CD4-positive, alpha-beta T cell treated with Interleukin-6 at 100 ng/mL for 8 hours (primary cell): ENCODE measurements at places on chromosomes 7 and 10.
A peak's percentile ranks its signal among the peaks of the same experiment; 100 is the strongest.

- DNase-seq = no peak
Measured at GRCh38 chr10:113982769-113983168, 60.9 kb upstream of the ADRB1 start.

DNA sequence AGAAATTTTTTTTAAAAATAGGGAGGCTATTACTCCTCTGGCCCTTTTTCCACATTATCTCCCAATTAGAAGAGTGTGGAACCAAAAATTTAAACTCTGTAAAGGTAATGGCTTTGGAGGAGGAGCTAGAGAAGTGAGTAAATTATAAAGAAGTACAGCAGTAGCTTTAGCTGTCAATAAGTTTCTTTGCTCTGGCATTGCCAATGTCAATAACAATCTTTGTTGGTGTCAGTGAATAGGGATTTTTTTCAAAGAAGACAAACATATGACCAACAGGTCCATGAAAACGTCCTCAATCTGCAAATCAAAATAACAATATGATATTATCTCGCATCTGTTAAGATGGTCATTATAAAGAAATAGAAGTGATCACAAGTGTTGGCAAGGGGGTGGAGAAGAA is 227.1 kb upstream of the MBL2 start:
- DNase-seq = no peak

- no peak for DNase-seq
Measured at GRCh38 chr7:132077971-132078685, 498.1 kb downstream of the PLXNA4 start.

GRCh38 chr10:122126763-122127659 is 138.0 kb downstream of the TACC2 start:
- DNase-seq = no peak

DNA sequence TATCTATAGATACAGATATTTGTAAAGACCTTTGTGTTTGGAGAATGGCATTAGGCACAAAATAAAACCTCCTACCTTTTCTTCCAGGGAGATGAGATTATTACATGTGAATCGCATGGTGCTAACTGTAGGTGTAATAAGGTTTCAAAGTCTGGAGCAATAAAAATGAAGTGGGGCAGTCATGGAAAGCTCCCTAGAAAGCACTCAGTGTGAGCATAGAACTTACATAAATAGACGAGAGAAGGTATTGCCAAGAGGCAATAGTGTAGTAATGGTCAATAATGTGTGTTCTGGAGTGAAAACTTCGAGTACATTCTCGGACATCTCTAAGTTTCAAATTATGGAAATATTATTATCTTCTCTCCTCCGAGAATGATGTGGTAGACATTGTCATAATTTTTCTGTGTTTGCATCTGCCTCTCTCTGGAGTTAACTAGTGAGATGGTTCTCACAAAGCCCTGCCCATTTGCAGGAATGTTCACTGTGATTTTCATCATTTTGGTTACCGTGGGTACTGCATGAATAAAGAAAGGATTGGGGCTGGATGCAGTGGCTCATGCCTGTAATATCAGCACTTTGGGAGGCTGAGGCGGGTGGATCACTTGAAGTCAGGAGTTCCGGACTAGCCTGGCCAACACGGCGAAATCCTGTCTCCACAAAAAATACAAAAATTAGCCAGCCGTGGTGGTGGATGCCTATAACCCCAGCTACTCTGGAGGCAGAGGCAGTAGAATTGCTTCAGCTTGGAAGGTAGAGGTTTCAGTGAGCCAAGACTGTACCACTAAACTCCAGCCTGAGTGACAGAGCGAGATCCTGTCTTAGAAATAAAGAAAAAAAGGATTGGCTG is 10.6 kb downstream of the VIM start:
- no peak for DNase-seq

DNA sequence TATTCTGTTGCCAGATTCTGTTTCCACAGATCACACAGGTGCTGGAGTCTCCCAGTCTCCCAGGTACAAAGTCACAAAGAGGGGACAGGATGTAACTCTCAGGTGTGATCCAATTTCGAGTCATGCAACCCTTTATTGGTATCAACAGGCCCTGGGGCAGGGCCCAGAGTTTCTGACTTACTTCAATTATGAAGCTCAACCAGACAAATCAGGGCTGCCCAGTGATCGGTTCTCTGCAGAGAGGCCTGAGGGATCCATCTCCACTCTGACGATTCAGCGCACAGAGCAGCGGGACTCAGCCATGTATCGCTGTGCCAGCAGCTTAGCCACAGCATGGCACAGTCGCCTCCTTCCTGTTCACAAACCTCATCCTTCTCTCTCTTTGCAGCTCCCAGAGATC is 237.5 kb upstream of the PRSS1 start:
- DNase-seq = no peak

DNA sequence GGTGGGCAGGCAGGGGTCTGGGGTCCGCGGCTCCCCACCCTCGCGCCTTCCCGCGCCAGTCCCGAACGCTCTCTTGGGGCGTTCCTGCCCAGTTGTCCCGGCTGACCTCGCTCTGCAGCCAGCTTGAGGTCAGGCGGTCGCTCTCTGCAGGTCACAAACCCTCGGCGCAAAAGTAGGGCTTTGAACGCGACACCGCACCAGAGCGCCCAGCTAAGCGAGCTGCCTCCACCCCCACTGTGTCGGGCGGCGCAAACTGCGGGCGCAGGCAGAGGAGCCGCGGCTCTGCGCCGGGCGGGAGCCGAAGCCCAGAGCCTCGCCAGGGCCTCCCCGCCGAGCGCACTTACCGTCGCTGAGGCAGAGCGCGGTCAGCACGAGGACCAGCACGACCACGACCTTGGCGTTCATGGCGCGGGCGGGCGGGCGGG is 284 bp downstream of the CXCL12 start:
- DNase-seq = no peak

DNA sequence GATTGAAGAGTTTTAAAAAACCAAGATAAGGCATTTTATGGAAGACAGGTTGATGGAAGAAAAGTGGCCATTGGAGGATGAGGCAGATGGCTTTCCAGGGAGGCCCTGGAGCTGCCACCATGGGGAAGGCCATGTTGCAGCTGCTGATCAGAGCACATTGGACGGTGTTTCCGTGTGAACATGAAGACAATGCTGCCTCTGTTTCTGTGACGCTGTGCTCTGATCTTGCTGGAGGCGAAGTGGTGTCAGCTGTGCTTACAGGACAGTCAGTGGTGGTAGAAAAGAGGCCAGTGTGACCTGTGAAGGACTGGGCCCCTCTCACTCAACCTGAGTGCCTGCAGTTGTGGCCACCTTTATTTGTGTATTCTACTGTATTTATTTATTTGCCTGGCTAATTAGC is 132.9 kb downstream of the FAM204A start:
- DNase-seq = no peak

DNA sequence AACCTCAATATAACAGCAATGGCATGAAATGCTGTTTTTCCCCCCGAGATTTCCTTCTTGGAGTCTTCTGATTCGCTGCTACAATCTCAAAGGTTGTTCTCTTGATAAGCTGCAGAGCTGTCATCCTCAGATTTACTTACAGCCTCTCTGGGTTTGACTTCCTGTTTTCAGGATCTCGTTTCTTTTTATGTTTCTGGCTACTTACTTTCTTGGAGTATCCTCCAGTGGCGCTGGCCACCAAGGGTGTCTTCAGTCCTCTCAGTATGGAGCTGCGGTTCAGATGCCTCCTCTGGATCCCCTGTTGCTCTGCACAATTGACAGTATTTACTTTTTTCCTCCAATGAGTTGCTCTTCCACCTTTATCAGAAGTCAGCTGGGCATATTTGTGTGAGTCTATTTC is 152.0 kb upstream of the TMEM72 start:
- no peak for DNase-seq

DNA sequence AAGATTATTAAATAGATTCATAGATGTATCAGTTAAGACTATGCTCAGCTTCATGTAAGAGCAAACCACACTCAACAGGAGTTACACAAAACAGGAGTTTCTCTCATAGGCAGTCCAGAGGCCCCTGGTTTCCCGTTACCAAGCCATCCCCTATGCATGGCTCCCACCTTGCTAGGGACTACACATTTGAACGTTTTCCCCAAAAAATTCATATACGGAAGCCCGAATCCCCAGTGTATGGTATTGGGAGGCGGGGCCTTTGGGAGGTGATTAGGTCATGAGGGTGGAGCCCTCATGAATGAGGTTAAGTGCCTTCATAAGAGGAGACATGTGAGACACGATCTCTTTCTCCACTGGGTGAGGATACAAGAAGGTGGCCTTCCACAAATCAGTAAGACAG is 29.1 kb downstream of the RSU1 start:
- peak; percentile 4 for DNase-seq

DNA sequence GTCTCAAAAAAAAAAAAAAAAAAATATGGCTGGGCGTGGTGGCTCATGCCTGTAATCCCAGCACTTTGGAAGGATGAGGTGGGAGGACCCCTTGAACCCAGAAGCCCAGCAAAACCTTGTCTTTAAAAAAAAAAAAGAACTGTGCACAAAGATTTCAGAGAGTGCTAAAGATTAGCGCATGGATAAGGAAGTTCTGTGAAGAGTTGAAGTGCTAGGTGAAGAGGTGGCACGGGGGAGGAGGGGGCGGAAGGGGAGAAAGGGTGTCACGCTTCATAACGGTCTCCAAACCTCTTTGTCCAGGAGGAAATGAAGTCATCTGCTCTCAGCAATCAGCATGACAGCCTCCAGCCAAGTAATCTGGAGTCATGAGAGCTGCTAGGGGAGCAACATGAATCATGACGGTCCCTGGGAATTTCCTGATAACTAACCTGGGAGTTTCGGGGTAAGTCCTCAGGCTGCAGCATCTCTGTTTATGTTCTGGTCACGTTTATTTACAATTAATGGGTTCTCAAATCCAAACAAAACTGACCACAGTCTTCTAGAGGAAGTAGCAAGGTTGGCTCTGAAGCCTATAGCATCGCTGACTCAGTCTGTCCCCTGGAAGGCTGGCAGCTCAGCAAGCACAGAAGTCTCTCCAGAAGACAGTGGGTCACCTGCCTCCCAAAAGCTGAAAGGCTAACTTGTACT is 1.9 kb upstream of the PLAU start:
- peak; percentile 38 for DNase-seq

- DNase-seq = no peak
Measured at GRCh38 chr10:44008917-44009709, 360.4 kb upstream of the ZNF32 start.

DNA sequence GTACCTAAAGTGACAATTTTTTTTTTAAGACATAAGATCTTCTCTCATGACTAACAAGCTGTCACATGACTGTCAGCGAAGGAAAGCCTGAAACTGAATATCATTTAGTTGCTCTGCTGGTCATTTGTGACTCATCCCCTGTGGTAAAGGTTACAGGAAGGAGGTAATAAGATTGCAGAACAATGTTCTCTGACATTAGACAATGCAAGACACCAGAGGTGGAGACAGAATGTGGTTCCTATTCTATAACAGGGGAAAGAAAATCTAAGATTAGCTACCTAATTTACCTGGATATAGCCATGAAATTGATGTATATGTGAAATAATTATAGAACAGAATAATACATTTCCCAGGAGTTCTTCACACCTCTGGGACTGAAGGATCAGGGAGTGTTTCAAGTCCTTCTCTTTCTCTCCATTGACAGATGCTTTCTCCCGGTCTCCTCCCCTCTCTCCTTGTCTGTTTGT is 47.7 kb downstream of the LRGUK start:
- no peak for DNase-seq

DNA sequence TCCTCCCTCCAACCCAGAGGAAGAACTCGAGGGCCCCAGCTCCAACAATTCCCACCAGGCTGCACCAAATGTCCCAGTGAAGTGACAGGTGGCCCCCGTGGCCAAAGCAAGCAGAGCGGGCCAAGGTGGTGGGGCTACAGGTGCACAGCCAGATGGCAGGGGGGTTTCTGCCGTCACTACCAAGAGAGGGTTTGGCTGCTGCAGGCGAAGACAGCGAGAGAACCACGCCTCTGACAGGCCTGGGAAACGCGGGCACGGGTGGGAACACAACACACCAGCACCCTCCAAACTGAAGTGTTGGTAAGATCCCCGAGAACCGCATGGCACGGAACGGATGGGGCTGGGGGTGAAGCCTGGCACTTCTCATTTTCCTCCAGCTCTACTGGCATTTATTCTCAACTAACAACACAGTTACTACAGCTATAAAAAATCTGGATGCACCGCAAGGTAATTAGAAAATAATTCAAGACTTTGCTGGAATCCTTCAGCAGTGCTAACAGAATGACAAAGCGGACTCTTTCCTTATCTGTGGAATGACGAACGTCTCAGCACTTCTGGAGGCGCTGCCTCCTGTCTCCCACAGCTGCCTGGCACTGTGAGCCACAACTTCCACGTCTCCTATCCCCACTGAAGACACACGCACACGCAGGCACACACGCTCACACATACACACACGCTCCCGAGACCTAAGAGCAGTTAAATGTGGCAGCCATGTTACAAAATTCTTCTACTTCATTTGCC is 167.9 kb downstream of the TCERG1L start:
- DNase-seq = no peak

GRCh38 chr7:104836976-104837375 is 177.0 kb upstream of the KMT2E start:
- DNase-seq = no peak

GRCh38 chr7:64733550-64734240 is 60.5 kb upstream of the ZNF138 start:
- DNase-seq = no peak
